ENCODE measurements at places on chromosomes 2 and 18.
A peak's percentile ranks its signal among the peaks of the same experiment; 100 is the strongest.

DNA sequence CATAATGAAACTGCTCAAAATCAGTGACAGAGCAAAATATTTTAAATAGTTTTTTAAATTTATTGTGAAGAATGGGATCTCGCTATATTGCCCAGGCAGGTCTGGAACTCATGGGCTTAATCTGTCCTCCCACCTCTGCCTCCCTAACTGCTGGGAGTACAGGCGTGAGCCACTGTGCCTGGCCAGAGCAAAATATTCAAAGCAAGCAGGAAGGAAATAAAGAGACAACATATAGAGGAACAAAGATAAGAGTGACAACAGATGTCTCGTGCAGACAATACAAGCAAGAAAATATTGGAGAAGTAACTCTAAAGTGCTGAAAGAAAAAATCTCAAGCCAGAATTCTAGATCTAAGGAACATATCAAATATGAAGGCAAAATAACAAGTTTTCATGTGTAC, 5.0 kb upstream of the SCLY start:
- DNase-seq = no peak

DNA sequence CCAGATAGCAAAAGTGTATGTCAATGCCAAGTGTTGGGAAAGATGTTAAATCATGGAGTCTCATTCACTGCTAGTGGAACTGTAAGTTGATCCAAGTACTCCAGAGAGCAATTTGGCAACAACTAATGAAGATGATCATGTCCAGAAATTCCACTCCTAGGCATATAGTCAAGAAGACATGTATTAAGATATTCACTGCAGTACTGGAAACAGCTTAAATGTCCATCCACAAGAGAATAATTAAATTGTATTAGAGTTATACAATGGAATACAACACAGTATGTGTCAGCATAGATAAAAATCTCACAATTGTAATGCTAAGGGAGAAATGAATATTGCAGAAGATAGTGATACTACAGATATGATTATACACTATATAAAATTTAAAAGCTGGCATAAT, 15.2 kb upstream of the LBH start:
- DNase-seq = no peak

DNA sequence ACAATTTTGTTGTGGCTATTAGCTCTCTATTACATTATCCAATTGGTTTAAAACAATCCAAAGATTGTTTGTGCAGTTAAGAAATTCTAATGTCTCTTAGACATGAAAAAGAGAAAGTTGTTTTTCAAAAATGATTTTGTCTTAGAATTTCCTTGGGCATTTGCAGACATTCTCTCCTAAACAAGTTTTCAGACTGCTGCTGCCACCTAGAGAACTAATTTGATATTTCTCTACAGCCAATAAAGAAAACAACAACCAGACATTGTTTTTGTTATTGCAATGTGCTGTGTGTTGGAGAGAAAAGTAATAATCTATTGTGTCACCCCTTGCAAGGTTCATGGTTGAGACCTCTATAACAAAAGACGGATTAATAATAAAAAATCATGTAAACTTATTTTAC, 119.0 kb upstream of the SYT4 start:
- no peak for DNase-seq

GRCh38 chr2:60899892-60900249, 18.5 kb downstream of the REL start:
- DNase-seq = no peak

- DNase-seq = no peak
These were observed 6.2 kb upstream of the MGAT5 start for GRCh38 chr2:134247679-134248078.

- DNase-seq = no peak
These were observed 286.4 kb upstream of the PARD3B start for GRCh38 chr2:204258890-204259289.

- no peak for DNase-seq
These were observed 4.7 kb upstream of the TGFA start for GRCh38 chr2:70558195-70558808.

DNA sequence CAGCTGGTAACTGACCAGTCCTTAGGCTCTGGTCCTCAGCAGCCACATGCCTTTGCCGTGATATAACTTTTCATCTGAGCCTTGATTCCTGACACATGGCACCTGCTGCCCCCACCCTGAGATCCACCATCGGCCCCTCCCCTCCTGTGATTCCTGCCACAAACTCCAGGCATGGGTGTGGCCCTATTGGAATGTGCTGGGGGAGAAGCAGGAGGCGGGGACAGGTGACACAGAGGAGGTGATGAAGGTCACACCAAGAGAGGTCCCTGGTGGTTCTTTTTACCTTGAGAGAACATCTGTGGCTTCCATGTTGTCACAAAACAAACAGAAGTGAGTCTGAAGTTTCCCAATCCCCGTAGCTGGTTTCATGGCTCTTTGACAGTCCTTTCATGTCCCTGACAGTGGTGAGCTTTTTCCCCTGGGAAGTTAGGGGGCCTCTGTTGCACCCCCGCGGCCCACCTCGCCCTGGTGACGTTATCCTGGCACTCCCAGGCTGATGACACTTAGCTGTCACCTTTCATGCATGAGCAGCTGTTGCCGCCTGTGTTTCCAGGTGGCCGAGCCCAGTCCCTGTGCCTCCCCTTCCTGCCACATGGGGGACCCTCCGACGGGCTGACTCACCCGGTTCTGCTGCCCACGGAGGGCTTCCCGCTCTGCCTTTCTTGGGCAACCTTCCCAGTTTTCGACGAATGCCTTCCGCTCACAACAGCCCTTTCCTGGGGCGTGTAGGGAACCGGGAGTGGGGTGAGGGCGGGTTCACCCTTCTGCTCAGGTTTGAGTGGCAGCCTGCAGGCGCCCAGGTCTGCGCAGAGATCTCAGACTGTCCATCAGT, 66.3 kb upstream of the GLI2 start:
- no peak for DNase-seq

- no peak for DNase-seq
These were observed 66.3 kb downstream of the ZEB2 start for GRCh38 chr2:144453486-144454158.

GRCh38 chr2:54041135-54041534, 70.3 kb upstream of the PSME4 start:
- peak; percentile 11 for DNase-seq

DNA sequence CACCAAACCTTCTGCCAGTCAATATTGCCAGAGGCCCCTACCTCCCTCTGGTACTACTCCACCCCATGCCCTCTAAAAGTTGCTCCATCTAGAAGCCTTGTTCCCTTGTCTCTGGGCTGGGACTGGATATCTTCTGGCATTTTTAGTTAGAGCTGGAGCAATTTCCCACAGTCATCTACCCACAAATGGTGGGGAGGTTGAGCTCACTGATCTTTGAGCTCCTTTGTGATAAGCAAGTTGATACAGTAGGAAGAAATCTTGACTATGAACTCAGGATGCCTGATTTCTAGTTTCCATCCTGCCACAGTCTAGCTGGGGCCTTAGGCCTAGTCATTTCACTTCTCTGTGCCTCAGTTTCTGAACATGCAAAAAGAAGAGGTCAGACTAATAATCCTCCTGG, 155.0 kb downstream of the MAIP1 start:
- no peak for DNase-seq

DNA sequence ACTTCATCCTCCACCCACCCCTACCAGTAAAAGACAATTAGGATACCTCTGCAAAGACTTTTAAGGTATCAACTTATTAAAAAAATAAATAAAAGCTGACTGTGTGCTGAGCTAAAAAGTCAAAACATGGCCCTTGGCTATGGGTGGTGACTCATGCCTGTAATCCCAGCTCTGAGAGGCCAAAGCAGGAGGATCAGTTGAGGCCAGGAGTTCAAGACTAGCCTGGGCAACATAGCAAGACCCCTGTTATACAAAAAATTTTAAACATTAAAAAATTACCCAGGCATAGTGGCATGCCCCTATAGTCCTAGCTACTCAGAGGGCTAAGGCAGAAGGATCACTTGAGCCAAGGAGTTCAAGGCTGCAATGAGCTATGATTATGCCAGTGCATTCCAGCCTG, 297.4 kb upstream of the FBXO11 start:
- no peak for DNase-seq

Measured in activated CD8-positive, alpha-beta memory T cell treated with anti-CD3 and anti-CD28 coated beads for 4 hours (primary cell).